ENCODE measurements at places on chromosomes 7 and 10.

DNA sequence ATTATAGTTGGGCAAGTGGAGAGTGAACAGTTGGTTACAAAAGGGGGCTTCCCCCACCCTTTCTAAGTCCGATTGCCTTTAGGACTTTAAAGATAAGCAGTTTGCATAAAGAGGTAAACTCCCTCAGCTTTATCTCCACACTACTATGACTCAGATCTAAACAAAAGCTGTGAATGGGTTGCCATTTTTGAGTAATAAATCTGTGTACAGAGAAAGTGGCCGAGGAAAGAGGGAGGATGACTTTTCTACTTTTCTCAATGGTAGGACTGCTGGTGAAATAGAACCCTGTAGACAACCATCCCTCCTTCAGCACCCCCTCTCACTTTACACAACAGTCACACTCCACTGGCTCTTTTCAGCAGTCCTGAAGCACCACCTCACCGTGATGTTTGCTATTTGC, 71.2 kb downstream of the DNMBP start:
- peak; percentile 39 for DNase-seq

GRCh38 chr10:63573068-63573697, 52.0 kb downstream of the REEP3 start:
- DNase-seq = peak; percentile 93

GRCh38 chr7:13604178-13604577, 385.3 kb downstream of the ETV1 start:
- DNase-seq = peak; percentile 15

DNA sequence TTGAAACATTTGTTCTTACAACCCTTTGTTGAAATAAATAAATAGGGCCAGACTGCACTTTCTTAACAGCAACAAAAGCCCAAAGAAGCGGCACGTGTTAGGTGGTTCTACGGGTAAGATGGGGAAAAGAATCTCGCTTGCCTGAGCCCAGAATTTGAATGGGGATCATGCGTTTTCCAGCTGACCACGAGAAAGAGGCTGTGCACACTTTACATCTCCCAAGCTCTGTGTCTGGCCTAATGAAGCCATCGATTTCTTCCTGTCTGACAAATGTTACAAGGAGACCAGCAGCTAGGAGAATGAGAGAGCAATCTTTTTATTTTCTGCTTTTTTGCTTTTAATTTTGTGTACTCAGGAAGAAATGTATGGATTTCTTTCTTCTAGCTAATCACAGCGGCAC, 52.2 kb downstream of the FRMD4A start:
- DNase-seq = no peak

DNA sequence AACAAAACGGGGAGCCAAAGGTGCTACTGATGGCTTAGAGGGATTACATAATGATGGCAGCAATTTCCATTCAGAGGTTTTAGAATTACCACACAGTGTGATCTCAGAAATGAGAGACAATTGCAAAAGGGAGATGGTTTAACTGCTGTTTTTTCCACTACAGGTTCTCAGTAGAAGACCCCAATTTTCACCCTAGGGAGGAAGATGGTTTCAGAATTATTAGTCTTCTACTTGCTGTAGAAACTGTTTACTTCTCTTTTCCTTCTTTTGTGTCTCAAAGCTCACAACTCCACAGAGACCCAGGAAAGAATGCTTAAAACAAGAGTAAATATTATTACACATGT, 226.5 kb downstream of the INHBA start:
- no peak for DNase-seq

DNA sequence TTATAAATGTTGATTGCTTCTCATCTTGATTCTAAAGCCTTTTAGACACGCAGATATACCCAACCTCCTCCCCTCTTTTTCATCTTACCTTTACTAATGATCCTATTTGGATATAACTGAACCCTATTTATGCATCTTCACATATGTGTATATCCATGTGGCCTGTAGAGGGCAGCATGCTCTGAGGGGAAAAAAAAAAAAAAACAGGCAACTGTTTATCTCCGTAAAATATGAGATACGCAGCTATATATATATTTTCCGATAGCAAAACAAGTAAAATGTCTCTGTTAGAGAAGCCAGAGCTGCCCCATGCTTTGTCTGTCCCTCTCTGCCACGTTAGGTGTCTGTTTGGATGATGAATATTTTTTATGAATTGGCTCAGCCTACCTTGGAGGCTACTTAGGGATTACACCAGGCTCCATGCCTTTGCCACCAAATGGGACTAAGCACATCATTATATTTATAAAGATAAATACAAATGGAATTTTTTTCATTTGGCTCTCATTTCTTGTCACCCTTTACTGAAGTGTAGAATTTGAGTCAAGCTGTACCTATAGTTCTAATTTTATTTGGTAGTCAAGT, 174.8 kb upstream of the FZD1 start:
- DNase-seq = peak; percentile 30

DNA sequence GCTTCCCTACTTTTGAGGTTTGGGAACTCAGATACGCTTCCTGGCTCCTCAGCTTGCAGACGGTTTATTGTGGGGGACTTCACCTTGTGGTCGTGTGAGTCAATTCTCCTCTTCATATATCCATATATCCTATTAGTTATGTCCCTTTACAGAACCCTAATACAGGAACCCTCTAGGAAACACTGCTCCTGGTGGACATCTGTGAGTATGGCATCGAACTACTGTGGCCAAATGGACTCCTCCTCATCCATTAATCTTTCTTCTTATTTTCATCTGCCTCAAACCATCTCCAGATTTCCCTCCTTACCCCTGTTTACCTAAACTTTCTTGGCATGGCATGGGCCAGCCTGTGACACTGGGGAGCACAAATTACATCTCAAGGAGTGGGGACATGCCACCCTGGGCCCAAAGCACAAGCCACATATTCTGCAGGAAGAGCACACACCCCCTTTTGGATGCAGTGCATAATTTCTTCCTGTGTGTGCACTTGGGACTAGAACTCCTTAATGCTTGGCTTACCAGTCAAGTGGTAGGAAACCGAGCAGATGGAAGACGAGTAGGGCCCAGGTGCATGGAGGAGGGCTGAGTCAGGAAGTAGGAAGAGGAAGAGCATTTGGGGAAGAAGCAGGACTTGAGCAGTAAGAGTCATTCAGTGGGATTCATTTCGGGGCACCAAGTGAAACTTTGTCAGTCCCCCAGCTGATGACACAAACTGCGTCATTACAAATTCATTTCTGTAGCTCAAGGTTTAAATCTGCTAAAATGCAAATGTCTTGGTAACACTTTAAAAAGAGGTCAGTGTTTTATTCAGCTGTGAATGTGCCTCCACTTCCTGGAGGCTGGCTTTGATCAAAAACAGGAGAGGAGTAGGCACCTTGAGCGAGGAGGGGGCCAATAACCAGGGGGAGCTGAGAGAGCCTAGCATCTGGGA, 80.8 kb upstream of the PLXNA4 start:
- no peak for DNase-seq

DNA sequence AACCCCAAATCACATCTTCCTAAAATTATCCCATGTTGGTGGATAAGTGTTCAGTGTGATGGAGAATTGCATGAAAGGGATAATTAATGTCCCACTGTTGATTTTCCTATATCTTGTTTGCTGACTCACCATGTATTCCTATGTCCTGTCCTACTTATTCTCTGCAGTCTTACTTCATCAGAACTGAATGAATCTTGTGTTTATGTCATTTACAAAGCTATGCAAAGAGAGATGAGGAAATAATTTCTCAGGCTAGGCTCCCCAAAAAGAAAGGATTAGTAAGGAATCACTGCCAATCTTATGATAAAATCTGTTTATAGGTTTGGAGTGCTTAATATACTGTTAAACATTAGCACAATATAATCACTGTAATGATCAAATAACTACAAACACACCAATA, 360.8 kb downstream of the CRPPA start:
- DNase-seq = no peak

- no peak for DNase-seq
Observed at GRCh38 chr7:54544149-54544526, 2.0 kb downstream of the VSTM2A start.

- peak; percentile 57 for DNase-seq
Observed at GRCh38 chr7:55128693-55129394, 110.0 kb downstream of the EGFR start.

GRCh38 chr7:83365746-83366145, 203.1 kb upstream of the PCLO start:
- DNase-seq = no peak

- DNase-seq = no peak
Observed at GRCh38 chr7:102094316-102094650, 192.4 kb upstream of the SH2B2 start.

DNA sequence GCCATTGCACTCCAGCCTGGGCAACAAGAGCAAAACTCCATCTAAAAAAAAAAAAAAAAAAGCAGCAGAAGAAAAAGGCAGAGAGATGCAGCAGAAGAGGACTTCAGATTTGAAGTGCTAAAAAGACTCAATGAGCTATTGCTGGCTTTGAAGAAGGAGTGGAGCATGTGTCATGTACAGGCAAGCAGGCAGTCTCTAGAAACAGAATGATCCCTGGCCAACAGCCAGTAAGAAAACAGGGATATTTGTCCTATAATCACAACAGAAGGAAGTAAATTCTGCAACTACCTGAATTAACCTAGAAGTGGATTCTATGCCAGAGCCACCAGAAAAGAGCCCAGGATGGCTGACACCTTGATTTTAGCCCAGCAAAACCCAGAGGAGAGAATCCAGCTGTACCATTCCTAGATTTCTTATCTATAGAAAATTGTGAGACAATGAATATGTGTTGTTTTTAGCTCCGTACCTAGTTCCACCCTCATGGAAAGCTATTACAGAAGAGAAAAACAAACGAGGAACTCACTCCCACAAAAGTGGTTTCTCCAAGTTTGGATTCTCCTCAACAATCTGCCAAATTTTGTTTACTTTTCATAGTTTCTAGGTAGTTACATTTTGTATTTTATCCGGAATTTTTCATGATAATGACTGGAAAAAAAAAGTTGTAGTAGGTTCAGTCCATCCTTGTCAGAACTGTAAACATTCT, 198.2 kb upstream of the GNAI1 start:
- DNase-seq = no peak

DNA sequence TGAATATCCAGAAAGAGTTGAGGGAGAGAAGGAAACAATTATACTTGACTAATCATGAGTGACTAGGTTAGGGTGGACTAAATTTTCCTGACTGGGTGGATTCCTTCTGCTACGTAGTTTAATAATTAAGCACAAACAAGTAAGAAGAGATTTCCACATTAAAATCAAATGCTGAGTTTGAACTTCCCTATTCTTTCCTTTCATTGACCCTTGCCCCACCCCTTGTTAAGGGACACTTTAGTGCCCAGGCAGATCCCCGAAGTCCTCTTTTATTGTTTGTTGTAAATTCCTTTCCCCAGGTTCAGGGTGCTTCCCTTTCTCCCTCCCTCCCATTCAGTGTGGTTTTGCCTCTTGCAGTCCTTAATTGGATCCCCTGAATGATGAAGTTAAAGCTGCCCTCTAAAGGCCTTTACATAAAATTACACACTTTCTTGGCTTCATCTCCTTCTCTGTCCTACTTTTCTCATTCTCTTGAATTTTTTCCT, 8.8 kb upstream of the SPAM1 start:
- DNase-seq = peak; percentile 6

GRCh38 chr7:130814778-130815335, 80.8 kb upstream of the KLF14 start:
- DNase-seq = peak; percentile 34

GRCh38 chr7:151187409-151188251, 580 bp upstream of the ASB10 start:
- DNase-seq = no peak

GRCh38 chr7:945556-946255, 8.8 kb downstream of the ADAP1 start:
- DNase-seq = no peak

DNA sequence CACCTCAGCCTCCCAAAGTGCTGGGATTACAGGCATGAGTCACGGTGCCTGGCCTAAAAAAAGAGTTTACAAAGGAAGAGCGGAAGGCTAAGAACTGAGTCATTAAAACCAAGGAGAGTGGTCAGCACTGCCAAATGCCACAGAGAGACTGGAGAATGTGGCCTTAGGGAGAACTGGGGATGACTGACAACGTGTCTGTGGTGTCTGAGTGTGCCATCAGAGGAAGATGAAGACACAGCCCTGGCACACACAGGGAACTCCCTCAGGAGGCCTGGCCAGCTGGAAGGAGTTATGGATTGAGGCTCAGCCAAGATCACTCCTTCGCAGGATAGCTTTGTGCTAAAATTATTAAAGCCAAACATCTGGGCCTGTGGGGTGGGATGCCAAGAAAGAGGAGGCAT, 3.9 kb upstream of the INA start:
- peak; percentile 91 for DNase-seq

GRCh38 chr7:83976302-83976701, 218.3 kb downstream of the SEMA3A start:
- DNase-seq = peak; percentile 10

DNA sequence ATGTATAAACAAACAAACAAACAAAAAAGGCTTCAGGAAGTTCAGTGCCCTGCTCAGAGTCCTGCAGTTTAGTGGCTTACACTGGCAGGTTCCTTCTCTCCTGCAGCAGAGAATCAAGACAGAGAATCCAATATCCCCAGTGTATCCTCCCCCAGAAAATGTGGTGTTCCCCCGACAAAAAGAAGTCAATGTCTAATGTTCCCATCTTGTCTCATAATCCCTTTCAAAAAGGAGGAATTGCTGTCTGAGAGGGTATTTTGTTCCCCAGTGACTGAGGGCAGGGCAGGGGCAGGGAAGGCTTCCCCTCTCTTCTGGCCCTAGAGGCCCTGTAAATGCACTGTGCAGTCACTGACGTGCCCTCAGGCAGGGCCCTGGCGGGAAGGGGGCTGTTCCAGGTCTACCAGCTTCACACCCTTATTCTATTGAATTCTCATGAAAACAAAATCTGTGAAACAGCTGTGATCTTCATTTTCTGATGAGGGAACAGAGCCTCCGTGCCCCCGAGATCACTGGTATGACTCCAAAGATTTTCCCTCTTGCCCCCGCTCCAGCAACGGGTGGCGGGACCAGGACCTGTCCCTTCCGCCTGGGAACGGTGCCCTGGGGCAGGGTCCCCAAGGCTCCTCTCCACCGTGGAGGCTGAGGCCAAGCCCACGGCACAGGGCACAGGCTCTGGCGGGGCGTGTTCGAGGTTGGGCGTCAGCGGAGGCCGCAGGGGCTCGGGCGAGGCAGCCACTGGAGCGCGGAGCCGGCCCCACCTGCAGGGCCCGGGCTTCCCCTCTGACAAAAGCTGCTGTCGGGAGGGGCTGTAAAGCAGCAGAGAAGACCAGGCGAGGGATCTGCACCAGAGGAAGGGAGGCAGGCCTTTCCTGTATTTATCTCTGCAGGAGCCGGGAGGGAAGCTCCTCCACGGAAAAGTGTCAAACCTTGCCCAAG, 13.4 kb upstream of the WDFY4 start:
- DNase-seq = no peak

DNA sequence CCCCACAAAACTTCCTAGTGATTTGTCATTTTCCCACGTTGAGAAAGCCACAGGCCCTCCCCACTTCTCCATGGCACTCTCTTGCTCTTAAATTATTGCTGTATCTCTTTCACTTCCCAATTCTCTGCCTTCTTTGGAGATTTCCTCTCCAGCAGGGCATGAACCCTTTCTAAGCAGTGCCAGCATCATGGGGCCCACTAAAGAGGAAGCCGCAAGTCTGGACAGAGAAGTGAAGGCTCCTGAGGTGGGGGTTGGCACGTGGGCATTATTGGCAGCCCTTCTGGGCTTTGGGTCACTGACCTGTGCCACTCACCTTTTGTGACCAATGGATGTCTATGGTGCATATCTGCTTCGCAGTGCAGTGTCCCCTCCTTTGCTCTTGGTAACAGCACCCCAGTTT, 97.7 kb upstream of the TCF7L2 start:
- no peak for DNase-seq

Data from fibroblast of lung (primary cell).